NCI-H446 treated with DMSO at 0.1 percent for 48 hours (cell line): ENCODE measurements at places on chromosomes 12 and 14.

DNA sequence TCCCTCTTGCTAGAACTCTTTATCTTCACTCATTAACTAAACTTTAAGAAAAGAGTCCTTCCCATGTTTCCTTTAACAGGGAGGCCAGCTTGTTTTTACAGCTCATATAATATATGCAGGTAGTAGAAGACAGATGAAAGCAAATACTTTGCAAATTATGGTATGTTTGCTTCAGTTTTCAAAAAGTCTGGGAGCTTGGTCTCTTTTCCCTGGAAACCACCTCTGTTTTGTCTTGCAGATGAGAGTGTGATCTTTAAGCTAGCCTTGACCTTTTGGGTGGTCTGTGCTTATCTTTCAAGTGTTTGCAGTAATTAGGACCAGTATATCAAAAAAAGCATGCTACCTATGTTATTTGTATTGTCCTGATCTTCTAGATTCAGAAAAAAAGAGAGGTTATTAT, 62.7 kb downstream of the ERC1 start:
- no peak for DNase-seq

DNA sequence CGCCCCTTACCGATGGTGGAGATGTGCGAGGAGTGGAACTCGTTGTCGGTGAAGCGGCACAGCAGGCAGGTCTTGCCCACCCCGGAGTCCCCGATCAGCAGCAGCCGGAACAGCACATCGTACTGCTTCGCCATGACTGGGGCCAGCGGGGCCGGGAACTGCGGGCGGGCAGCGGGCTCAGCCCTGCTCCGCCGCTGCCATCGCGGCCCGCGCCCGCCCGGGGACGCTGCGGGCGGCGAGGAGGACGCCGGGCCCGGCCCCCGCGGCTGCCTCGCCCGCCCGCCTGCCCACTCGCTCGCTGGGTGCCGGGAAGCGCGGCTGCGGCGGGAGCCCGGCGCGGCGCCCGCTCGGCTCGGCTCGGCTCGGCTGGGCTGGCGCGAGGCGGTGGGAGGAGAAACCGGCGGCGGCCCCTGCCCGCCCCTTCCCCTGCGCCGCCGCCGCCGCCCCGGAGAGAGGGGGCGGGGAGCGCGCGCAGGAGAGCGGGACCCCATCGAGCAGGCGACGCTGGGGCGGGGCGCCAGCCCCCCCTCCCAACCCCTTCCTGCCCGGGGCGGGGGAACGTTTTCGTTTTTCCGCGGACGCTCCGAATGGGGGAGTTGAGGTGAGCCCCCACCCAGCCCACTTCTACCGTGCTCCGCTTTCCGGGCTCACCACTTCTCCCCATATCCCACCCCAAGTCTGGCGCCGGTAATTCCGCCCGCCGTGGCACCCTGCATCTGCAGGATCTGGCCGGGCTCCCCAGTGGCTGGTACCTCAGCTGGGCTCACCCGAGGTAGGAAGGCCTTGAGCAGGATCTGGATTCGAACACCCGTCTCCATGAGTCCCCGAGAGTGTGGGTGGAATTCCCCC, at the start of gene RAB15:
Gene RAB15 (minus strand): TSS at position 394 of the 849 bp plus-strand sequence. CDS start 260 bp downstream, at position 134.
- no peak for DNase-seq

GRCh38 chr12:20863056-20863455, 52.6 kb downstream of the SLCO1B3 start:
- no peak for DNase-seq

GRCh38 chr12:6759741-6760140, 6.4 kb upstream of the PTMS start:
- no peak for DNase-seq

DNA sequence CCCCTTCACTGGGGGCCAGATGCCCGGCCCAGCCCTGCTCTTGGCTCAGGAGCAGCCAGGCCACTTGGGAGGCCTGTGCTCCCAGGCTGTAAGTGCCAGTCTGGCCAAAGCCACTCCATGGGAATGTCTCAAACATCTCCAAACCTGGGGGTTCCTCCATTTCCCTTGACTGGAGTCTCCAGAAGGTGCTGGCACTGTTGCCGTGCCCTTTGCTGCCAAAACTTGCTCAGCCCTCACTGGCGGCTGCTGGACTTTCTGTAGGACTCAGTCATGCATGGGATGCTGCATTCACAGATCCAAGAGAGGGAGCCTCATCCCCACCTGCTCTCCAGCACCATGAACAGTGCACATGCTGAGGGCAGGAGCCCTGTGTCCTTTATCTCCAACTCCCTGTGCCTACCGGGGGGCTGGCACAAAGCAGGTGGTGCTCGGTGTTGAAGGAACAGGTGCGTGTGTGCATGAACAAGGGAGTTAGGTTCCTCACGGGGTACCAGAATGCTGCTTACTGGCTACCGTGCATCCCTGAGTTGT, 9.6 kb upstream of the OTUB2 start:
- peak; percentile 7 for DNase-seq

- no peak for DNase-seq
These were observed 16.3 kb upstream of the NAV3 start for GRCh38 chr12:77814386-77814785.

- no peak for DNase-seq
These were observed 122.5 kb upstream of the MAP1LC3B2 start for GRCh38 chr12:116436561-116437249.
